ENCODE measurements at places on chromosomes 1 and 21.

DNA sequence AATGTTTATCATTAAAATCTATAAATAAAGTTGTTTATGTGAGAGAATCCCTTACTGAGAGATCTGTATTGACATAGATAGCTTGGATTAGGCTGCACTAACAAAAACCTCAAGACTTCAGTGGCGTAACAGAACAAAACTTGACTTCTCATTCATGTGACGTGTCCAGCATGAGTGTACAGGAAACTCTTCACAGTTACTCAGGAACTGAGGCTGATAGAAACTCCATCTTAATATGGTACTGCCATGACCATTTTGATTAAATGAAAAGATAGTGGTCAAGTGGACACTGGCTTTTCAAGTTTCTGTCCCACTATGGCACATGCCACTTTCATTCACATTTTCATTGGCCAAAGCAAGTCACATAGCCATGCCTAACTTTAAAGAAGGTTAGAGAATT, 3.7 kb downstream of the ST3GAL3 start:
- no peak for DNase-seq

DNA sequence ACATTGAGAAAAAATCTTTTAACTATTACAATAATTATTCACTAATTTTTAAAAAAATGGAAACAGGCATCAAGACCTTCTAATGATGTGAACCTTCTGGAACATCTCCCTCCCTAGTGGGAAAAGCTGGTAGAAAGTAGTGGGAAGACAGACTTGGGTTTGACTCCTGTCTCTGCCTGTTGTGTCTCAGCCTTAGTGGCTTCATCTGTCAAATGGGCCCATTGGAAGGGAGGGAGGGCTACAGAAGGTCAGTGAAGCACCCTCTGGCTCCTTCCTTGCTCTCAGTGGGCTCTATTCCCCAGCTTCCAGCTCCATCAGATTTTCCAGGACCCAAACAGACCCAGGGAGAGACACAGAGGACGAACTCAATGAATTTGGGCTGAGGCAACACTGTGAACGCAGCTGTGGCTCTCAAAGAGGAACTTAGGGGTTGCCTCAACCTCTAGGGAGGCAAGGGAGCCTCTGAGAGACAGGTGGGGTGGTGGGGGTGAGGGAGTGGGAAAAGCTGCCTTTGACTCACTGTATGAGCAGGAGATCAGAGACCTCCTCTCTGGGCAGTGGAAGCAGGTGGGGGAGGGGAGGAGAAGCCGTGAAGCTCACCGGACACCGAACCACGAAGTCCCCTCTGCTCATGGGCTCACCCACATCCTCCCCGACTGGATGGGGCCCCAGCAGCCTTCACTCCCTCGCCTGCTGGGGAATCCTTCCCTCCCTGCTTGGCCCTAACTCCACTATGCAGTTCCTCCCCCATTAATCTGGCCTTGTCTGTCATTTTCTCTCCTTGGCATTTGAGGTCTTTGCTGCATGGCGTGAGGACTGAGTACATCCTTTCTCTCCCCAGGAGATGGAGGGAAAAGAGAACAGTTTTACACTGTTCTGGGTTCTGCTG, 4.5 kb downstream of the CNR2 start:
- no peak for DNase-seq

GRCh38 chr1:68445709-68446108, 4.0 kb downstream of the RPE65 start:
- no peak for DNase-seq

GRCh38 chr1:232844791-232845190, 39.6 kb downstream of the MAP10 start:
- DNase-seq, result no peak

DNA sequence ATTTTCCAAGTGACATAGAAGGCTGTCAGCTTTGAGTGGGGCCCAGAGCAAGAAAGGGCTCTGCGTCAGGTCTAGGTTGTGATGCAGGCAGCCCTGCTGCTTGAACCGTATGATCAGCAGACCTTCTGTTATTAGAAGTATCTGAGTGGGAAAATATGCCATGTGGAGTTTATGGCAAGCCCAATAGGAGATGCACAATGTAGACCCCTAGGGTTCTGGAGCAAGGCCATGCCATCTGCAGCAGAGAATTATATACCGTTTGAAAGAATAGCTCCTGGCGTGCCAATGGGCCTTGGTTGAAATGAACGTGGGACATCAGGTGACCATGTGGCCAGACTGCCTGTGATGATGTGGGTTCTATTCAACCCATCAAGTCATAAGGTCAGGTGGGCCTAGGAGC, 44.1 kb upstream of the ZBTB18 start:
- DNase-seq, result no peak

DNA sequence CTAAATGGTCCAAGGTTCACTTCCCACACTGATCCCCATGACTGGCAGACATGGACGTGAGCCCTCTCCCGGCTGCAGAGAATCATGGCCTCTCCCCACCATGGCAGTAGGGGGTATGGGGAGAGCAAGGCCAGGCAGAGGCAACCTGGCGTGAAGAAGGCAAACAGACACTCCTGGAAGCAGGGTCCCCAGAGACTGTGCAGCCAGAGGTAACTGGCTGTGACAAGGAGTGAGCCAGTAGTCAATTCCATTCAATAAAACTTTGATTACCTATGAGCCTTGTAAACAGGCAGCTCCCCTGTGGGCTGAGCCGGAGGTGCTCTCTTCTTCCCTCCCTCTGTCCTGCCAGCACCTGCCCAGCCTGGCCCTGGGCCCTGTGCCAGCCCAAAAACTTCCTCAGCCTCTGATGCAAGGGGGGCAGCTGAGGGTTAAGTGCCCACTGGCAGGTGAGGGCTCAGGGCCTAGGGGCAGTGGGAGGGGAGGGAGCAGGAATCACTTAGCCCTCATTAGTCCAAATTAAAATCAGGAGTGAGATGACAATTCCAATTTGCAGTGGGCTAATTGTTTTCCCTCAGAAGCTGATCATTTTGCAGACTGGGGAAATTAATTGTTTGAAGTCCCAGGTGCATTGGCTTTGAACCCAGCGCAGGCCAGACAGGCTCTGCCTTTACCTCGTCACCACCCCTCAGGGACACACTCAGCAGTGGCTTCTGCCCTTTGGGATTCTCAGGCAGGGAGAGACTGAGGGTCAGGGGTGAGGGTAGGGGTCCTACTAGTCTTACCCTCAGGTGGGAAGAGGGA, 35.6 kb downstream of the LRRN2 start:
- peak; percentile 75 for DNase-seq

GRCh38 chr1:87204921-87205320, 123.8 kb upstream of the LMO4 start:
- DNase-seq, result no peak

DNA sequence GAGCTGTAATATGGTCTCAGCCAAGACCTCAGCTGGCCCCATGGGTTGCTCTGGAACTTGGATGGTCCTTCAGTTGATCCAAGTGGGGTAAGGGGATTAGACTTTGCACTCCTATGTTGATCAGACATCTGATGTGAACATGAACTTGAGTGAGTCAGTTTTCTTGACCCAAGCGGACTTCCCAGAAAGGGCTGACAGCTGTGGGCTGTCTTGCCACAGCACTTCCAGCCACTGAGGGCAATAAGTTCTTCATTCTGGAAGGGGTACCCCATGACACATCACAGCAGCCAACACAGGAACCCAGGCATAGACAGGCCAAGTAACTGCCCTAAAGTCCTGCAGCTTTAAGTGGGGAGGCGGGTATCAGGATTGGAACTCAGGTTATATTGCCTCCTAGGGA, 93.9 kb upstream of the USP24 start:
- no peak for DNase-seq

DNA sequence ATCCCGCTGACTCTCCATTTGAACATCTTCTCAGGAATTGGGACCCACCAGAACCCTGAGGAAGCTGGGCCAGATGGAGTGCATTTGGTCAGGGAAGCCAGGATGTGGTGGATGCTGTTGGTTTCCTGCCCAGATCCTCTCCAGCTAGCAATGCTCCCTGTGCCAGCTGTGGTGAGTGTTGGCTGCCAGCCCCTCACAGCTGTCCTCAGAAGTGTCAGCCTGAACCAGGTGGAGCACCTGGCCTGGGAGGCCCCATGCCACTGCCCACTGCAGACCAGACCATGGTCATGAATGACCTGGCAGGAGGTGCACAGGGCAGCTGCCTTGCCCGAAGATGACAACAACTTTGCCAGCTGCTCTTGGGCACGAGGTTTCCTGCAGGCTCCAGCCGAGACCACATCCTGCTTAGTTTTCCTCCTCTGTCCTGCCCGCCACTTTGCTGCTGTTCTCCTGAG, 54.4 kb downstream of the PRSS38 start:
- no peak for DNase-seq

DNA sequence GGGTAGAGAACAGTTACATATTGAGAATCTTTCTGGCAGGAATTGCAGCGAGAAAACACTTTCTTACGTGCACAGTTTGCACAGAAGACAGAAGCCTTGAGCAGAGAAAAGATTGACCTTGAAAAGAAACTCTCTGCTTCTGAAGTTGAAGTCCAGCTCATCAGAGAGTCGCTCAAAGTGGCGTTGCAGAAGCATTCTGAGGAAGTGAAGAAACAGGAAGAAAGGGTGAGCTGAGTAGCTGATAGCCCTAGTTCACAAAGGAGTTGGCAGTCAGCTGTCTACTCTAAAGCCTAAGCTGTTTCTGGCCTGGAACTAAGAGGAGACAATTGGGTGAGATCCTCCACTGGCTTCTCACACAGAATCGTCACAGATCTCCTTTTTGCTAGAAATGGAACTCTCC, 20.3 kb upstream of the SH3BGRL3 start:
- no peak for DNase-seq

GRCh38 chr1:207808911-207809555, 57.2 kb downstream of the CD46 start:
- no peak for DNase-seq

GRCh38 chr1:175671066-175671465, 72.3 kb downstream of the TNR start:
- DNase-seq, result no peak

- DNase-seq, result no peak
Measured at GRCh38 chr1:20149601-20150325, 10.6 kb downstream of the PLA2G2F start.

DNA sequence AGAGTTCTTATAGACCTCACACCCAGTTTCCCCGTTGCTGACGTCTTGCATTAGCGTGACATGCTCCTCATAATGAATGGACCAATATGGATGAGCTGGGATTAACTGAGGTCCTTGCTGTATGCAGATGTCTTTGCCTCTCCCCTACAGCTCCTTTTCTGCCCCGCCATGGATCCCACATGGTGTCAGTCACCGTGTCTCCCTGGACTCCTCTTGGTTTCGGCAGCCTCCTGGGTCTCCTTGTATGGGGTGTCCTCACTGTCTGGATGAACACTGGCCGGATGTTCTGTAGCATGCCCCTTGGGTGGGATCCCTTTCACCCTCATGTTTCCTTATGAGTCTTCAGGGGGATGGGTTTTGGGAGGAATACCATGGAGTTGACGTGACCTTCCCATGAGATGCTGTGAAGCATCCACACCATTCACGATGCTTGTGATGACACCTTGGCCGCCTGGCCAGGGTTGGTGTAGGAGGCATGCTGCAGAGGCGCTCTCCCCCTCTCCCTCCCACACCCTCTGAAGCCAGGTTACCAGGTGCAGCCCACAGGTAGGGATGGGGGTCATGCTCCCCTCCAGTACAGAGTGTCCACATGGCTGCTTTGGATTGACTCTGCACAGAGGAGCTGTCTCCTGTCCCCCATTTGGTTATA, 4.4 kb downstream of the GJC2 start:
- DNase-seq, result no peak

DNA sequence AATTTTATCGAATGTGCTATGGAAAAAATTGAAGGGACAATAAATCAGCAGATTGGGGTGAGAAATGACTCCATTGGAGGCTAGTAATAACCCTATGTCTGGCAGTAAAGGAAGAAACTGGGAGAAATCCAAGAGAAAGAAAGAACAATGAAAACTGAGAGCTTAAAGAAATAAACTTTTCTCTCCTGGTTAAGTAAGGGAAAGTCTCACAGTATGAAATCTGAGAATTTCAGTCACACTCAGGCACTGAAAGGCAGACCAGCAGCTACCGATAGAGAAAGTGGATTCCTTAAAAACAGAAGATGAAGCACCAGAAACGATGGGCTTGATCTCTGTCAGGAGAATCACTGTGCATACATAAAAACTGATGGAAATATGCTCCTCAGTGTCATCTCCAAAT, 404.2 kb downstream of the PLPP3 start:
- DNase-seq, result no peak

- no peak for DNase-seq
Measured at GRCh38 chr1:6996866-6997265, 211.6 kb downstream of the CAMTA1 start.

DNA sequence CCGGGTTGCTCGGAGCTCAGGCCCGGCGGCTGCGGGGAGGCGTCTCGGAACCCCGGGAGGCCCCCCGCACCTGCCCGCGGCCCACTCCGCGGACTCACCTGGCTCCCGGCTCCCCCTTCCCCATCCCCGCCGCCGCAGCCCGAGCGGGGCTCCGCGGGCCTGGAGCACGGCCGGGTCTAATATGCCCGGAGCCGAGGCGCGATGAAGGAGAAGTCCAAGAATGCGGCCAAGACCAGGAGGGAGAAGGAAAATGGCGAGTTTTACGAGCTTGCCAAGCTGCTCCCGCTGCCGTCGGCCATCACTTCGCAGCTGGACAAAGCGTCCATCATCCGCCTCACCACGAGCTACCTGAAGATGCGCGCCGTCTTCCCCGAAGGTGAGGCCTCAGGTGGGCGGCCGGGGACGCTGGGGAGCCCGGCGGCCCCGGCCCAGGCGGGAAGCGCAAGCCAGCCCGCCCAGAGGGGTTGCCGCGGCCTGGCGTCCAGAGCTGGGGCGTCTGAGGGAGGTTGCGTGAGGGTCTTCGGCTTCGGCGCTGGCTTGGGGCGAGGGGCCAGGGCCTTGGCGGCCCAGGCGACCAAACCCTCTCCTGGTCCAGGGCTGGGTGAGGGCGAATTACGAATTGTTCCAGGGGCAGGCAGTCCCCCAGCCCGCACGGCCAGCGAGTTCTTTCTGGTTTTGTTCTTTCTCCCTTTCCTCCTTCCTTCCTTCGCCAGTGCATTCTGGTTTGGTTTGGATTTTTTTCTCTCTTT, 805 bp downstream of the SIM2 start:
- no peak for DNase-seq

DNA sequence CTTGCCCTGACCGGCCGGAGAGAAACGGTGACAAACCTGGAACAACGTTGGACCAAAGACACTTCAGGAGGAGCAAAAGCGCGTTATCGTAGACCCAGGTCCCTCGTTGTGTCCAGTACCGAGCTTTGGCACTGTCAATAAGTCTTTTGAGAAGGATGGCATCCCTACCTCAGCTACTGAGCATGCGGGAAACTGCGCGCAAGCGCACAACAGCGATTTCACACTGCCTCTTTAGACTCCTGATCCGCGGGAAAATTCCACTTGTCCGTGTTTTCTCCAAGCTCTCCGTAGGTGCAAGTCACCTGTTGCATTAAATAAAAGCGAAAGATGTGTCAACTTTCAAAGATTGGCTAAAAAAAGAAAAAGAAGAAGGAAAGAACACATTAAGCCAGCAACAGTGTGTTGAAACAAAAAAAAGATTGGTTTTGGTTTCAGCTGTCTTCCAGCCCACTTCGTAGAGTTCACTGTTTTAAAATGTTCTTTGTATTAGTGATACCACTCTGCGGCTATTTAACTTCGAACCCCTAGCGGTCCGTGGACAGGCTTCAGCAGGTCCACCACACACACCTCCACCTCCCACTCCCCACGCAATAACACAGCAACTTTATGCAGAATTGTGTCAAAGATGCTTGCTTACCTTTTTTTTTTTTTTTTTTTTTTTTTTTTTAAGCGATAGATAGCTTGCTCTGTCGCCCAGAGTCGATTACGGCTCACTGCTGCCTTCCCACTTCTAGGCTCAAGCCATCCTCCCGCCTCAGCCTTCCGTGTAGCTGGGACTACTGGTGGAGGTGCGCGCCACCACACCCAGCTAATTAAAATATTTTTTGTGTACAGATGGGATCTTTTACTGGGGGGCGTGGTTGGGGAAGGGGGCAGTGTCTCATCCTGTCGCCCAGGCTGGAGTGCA, at the start of gene BPNT1:
BPNT1 (minus strand) TSS at position 139 of the 907 bp plus-strand sequence. CDS start 9,942 bp downstream, outside the sequence.
- DNase-seq, result peak; percentile 94

- DNase-seq, result no peak
Measured at GRCh38 chr21:29279558-29279957, 19.2 kb upstream of the BACH1 start.

Measured in COR-L47 (cell line).